ENCODE measurements at places on chromosomes 4 and X.

DNA sequence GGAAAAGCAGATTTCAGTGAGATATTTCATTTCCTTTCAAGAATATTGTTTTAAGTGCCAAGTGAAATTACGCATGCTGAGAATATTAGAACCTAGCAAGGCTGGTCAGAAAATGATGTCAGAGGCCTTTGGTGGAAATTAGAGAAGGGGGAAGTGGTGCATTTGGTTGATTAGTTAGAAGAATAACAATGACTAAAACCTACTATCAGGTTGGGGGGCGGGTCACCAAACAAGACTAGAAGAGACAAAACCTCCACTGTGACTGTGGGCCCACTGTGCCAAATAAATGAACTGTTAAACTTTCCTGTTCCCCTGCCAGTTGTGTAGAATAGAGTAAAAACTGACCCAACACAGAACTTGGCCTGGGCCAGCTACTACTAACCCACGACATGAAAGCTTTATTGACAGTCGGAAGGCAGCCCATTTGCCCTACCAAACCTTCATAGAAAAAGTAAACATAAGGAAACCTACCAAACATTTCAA lies 2.9 kb downstream of the RAPGEF2 start:
- DNase-seq: no peak

- no peak for DNase-seq
Measured at GRCh38 chrX:2766906-2767305, 15.1 kb downstream of the XG start.

DNA sequence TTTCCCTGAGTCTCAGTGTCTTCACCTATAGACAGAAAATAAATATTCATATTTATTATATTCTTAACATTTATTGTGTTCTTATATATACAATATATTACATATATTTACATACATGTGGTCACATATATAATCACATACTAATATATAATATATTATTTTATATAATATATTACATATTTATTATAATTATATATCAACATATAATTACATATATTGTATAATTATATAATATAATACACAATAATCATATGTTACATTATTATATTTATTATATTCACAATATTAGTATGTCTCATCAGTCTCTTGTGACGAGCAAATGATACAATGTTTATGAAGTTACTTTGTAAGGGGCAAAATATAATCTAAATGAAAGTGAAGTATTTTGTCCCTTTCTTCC lies 87.7 kb downstream of the KDR start:
- no peak for DNase-seq

- no peak for DNase-seq
Measured at GRCh38 chrX:63350465-63350877, 661 bp downstream of the SPIN4 start.
